Immature natural killer cell (primary cell): ENCODE measurements at places on chromosomes 4 and X.
A peak's percentile ranks its signal among the peaks of the same experiment; 100 is the strongest.

- H3K27ac ChIP-seq = no peak overlapping the region
- H3K4me1 ChIP-seq = no peaks in the 10 kb centered on the region
- no peaks in the 10 kb centered on the region for H3K36me3 ChIP-seq
- H3K27me3 ChIP-seq = no peaks in the 10 kb centered on the region
- no peak for DNase-seq
Measured at GRCh38 chr4:33369446-33369845, 2649.3 kb downstream of the PCDH7 start.

DNA sequence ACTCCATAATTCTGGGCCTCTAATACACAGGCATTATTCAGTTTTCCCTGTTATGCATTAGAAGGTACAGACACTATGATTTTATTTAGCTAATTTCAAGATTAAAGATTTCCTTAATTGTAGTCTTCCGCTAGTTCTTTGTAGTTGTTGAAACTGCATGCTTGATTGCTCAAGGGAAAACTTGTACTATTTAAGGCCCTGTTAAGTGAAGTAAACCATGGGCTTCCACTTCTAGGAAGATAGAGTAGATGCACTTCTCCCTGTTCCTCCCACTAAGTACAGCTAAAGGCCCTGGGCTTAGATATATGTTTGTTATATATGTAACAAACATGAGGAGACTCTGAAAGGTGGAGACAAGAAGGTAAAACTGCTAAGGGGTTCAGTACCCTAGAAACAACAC is 215.8 kb upstream of the LEF1 start:
- no peak overlapping the region for H3K4me3 ChIP-seq
- no peaks in the 10 kb centered on the region for H3K36me3 ChIP-seq
- H3K27me3 ChIP-seq = peaks cover 18% of the 10 kb centered on the region
- H3K27ac ChIP-seq = no peak overlapping the region
- no peak for DNase-seq
- no peaks in the 10 kb centered on the region for H3K4me1 ChIP-seq

DNA sequence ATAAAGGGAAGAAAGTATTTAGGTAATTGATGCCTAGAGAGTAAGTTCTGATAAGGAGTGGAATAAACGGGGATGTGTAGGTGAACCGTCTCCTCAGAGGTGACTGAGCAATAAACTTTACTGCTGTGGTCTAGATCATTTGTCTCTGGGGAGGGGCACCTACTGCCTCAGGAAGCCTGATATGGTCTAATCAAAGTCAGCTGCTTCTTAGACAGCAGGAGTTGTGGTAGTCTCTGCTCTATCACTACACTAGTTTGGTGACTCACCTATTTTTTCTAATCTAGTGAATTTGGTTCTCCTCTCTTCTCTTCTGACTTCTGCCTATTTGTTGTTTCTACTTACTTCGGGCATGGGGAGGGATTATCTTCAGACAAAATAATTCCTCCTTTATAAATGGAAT is 95.1 kb upstream of the STIM2 start:
- no peak overlapping the region for H3K27ac ChIP-seq
- no peaks in the 10 kb centered on the region for H3K27me3 ChIP-seq
- no peak overlapping the region for H3K4me3 ChIP-seq
- no peaks in the 10 kb centered on the region for H3K4me1 ChIP-seq

DNA sequence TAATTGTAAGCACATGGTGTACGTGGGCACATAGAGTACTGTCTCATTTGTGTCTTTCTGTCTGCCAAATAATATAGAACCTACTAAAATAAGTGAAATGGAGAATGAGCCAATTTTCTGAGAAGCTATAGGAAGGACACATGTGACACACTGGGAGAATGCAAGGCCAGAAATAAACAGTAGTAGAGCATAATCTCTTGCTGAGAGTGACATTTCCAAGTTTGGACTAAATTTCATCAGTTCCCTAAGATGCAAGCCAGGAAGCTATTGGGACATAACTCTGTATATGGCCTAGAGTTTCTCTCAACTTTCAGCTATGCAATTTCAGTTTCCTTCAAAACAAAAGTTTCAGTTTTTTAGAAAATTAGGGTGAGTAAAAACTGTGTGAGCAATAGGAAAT is 638.7 kb downstream of the PCDH18 start:
- DNase-seq = no peak
- H3K27me3 ChIP-seq = no peaks in the 10 kb centered on the region
- H3K4me1 ChIP-seq = no peaks in the 10 kb centered on the region
- no peak overlapping the region for H3K27ac ChIP-seq
- H3K36me3 ChIP-seq = no peaks in the 10 kb centered on the region

DNA sequence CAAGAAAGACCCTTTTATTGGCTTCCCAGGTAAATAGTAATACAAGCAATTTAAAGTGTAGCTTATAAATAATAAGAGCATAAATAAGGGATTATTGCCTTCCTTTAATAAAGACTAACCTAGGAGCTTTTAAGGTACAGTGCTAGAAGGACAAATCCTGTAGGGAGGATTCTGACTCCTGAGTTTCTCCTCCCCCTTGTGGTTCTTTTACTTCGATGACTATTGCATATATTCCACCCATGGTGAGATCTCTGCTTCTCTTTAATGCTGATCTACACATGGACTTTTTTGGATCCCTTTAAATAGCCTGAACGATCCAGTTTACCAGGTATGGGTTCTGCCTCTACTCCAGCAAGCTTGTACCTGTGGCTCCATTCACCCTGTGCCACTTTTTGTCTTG is 2.5 kb downstream of the GALNT7 start:
- H3K27ac ChIP-seq = peak overlapping the region; percentile 82
- H3K4me3 ChIP-seq = peak overlapping the region; percentile 89
- peaks cover 13% of the 10 kb centered on the region for H3K27me3 ChIP-seq
- H3K4me1 ChIP-seq = peaks cover 41% of the 10 kb centered on the region
- no peak for DNase-seq

- H3K27ac ChIP-seq = no peak overlapping the region
- no peak overlapping the region for H3K4me3 ChIP-seq
- H3K36me3 ChIP-seq = no peaks in the 10 kb centered on the region
Measured at GRCh38 chr4:156875055-156875454, 96.5 kb downstream of the PDGFC start.

DNA sequence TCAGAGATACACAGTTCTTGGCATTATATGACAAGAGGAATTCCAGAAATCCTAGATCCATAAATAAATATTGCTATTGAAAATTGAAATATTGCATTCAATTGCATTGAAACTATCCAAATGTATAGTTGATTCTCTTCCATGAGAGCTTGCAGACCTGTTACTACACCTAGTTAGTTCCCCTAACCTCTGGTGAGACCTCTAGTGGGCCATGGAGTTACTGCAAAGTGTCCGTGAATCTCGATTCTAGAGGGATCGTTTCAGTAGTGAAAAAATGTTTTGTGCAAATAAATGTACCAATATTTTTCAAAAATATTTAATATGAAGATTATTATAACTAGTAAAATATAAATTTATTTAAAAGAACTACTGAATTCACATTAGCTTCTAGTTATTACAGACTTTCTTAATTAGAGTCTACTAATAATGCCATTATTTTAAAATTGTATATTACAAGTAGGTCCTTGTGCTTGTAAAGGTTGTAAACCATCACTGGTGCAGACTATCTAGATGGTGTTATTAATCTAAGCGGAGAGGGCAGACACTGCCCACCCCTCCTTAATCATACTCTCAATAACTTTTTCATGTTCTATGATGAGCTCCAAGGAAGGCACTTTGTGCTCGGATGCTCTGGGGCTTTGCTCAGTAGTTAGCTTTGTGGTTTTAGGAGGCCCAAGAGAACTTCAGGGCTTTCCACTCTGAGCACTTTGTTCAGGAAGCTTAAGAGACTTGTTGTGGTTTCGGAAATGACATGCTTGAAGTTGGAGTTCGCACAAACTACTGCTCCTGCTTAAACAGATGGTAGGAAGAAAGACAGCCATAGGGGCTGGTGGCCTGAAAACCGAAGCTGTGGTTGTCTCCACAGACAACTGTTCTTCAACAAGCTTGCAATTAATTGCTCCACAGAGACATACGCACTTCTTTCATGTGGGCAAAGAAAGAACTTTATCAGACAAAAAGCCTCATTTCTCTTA is 42.8 kb downstream of the IL21 start:
- H3K27ac ChIP-seq = no peak overlapping the region
- DNase-seq = peak; percentile 11
- no peaks in the 10 kb centered on the region for H3K4me1 ChIP-seq
- peaks cover 8% of the 10 kb centered on the region for H3K27me3 ChIP-seq
- no peak overlapping the region for H3K4me3 ChIP-seq
- H3K36me3 ChIP-seq = no peaks in the 10 kb centered on the region

- peaks cover 2% of the 10 kb centered on the region for H3K27me3 ChIP-seq
- no peak for DNase-seq
- no peak overlapping the region for H3K27ac ChIP-seq
Measured at GRCh38 chrX:80139564-80139963, 125.0 kb downstream of the TBX22 start.

GRCh38 chrX:34879886-34880285 is 62.7 kb upstream of the FAM47B start:
- H3K4me1 ChIP-seq = no peaks in the 10 kb centered on the region
- H3K27me3 ChIP-seq = no peaks in the 10 kb centered on the region
- H3K27ac ChIP-seq = no peak overlapping the region
- DNase-seq = no peak

DNA sequence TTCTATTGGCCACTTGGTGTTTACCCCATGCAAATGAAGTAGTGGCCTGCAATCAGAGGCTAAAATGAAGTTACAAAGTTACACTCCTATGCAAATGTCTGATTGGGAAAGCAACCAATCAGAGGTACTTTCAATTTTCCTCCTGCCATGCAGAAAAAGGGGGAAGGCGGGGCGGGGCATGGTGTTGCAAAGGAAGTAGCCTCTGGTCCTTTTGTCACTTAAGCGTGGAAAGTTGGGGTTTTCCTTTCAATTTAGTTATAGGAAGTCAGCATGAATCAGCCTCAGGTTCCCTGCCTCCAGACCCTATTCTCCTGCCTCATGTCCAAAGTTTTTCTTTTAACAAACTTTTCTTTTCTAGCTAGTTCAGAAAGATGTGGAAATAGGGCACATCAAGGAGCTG is 69.3 kb downstream of the GPC4 start:
- H3K36me3 ChIP-seq = no peaks in the 10 kb centered on the region
- DNase-seq = no peak
- no peak overlapping the region for H3K4me3 ChIP-seq
- no peaks in the 10 kb centered on the region for H3K4me1 ChIP-seq
- H3K27me3 ChIP-seq = peaks cover 15% of the 10 kb centered on the region

- no peaks in the 10 kb centered on the region for H3K36me3 ChIP-seq
- no peak for DNase-seq
- H3K27me3 ChIP-seq = peaks cover 3% of the 10 kb centered on the region
- H3K4me1 ChIP-seq = peaks cover 4% of the 10 kb centered on the region
- H3K4me3 ChIP-seq = no peak overlapping the region
Measured at GRCh38 chr4:170672381-170672965, 582.7 kb upstream of the AADAT start.
